ENCODE measurements at places on chromosomes 3 and 15.
A peak's percentile ranks its signal among the peaks of the same experiment; 100 is the strongest.

- no peaks in the 10 kb centered on the region for H3K36me3 ChIP-seq
- no peaks in the 10 kb centered on the region for H3K4me1 ChIP-seq
- no peaks in the 10 kb centered on the region for H3K27me3 ChIP-seq
- no peak overlapping the region for H3K27ac ChIP-seq
These were observed 80.8 kb downstream of the RARB start for GRCh38 chr3:25508901-25509300.

- no peaks in the 10 kb centered on the region for H3K36me3 ChIP-seq
- no peak overlapping the region for H3K4me3 ChIP-seq
- DNase-seq = no peak
- no peaks in the 10 kb centered on the region for H3K4me1 ChIP-seq
- no peaks in the 10 kb centered on the region for H3K27me3 ChIP-seq
These were observed 5.0 kb downstream of the BCL2A1 start for GRCh38 chr15:79965846-79966630.

DNA sequence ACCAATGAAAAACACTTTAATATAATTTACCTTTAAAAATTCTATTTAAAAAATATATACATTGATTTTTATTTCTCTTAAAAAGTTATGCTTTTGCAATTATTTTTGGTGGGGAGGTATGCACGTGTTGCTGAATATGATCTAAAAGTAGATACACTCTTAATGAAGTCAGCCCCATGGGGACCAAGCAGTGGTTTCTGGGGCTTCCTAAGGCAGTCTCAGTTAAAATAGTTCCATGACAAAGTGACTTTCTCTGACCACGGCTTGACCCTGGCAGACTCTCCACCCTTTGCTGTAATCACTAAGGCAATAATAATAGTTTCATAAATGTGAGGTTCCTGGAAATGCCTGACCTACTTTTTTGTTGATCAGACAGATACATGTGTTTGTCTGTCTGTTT, 50.4 kb downstream of the CCR4 start:
- no peak overlapping the region for H3K27ac ChIP-seq
- peaks cover 2% of the 10 kb centered on the region for H3K4me1 ChIP-seq
- no peaks in the 10 kb centered on the region for H3K36me3 ChIP-seq

- no peak overlapping the region for H3K27ac ChIP-seq
- no peak for DNase-seq
- H3K4me1 ChIP-seq = no peaks in the 10 kb centered on the region
- H3K27me3 ChIP-seq = no peaks in the 10 kb centered on the region
These were observed 70.1 kb upstream of the VEPH1 start for GRCh38 chr3:157573281-157573680.

- peaks cover 3% of the 10 kb centered on the region for H3K27me3 ChIP-seq
- DNase-seq = no peak
- H3K27ac ChIP-seq = no peak overlapping the region
- H3K36me3 ChIP-seq = no peaks in the 10 kb centered on the region
These were observed 639 bp downstream of the NIPA1 start for GRCh38 chr15:22786868-22787698.

- H3K4me3 ChIP-seq = no peak overlapping the region
- H3K27me3 ChIP-seq = no peaks in the 10 kb centered on the region
- no peaks in the 10 kb centered on the region for H3K4me1 ChIP-seq
- no peak for DNase-seq
- H3K27ac ChIP-seq = no peak overlapping the region
These were observed 115.3 kb downstream of the MECOM start for GRCh38 chr3:169548194-169548593.

DNA sequence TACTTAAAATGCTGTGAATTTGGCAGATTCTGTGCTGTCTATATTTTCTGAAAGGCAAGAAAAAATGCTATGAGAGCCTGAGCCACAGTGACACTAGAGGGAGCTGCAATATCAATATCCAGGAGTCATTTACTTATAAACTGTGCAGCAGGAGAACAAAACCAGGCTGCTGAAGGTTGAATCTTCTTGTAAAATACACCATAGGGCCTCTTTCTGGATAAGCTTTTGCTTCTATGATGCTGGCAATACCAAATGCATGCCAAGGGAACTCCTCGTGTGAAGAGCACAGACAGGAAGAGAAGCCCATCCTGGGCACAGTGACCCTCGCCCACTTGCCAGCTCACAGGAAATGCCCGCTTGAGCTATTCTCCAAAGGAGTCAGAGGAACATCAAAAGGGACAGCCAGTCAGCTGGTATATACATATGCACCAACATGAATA, 48.0 kb upstream of the TSPAN3 start:
- H3K4me1 ChIP-seq = no peaks in the 10 kb centered on the region
- H3K4me3 ChIP-seq = no peak overlapping the region
- no peak overlapping the region for H3K27ac ChIP-seq
- H3K27me3 ChIP-seq = no peaks in the 10 kb centered on the region
- H3K36me3 ChIP-seq = no peaks in the 10 kb centered on the region
- DNase-seq = no peak

- H3K4me3 ChIP-seq = peak overlapping the region; percentile 81
- H3K27me3 ChIP-seq = no peaks in the 10 kb centered on the region
- no peak for DNase-seq
- H3K36me3 ChIP-seq = peaks cover 2% of the 10 kb centered on the region
- no peaks in the 10 kb centered on the region for H3K4me1 ChIP-seq
These were observed 596 bp upstream of the SGO1 start for GRCh38 chr3:20186600-20187004.

- H3K27me3 ChIP-seq = no peaks in the 10 kb centered on the region
- no peak overlapping the region for H3K4me3 ChIP-seq
- no peak for DNase-seq
These were observed 10.3 kb downstream of the ACSBG1 start for GRCh38 chr15:78224023-78224411.

- no peaks in the 10 kb centered on the region for H3K36me3 ChIP-seq
- no peak for DNase-seq
These were observed 25.9 kb downstream of the GALNT15 start for GRCh38 chr3:16200411-16200810.

DNA sequence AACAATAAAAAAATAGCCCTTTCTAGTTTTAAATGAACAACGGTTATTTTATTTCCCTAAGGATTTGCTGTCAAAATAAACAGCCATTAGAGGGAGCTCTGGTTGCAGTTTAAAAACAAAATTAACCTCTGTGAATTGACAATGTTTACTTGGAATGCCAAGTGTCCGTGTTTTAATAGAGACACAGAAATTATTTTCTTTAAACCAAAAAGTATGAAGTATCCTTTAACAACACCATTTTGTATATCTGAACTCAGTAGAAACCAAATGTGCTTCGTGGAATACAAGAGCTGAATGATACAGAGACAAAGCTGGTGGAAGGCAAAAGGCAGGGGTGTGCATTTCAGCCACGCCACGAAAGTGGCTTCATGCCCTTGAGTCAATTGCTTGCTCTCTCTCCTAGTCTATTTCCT, 74.4 kb downstream of the MOBP start:
- no peak overlapping the region for H3K27ac ChIP-seq
- peak; percentile 13 for DNase-seq
- H3K4me3 ChIP-seq = no peak overlapping the region
- no peaks in the 10 kb centered on the region for H3K36me3 ChIP-seq

GRCh38 chr3:114119776-114120175, 59.1 kb downstream of the DRD3 start:
- H3K36me3 ChIP-seq = no peaks in the 10 kb centered on the region
- H3K4me1 ChIP-seq = no peaks in the 10 kb centered on the region
- no peak overlapping the region for H3K27ac ChIP-seq
- no peaks in the 10 kb centered on the region for H3K27me3 ChIP-seq
- no peak overlapping the region for H3K4me3 ChIP-seq
- no peak for DNase-seq

GRCh38 chr15:61421938-61422337, 192.8 kb upstream of the RORA start:
- no peaks in the 10 kb centered on the region for H3K4me1 ChIP-seq
- H3K4me3 ChIP-seq = no peak overlapping the region
- H3K36me3 ChIP-seq = no peaks in the 10 kb centered on the region
- DNase-seq = no peak
- H3K27me3 ChIP-seq = no peaks in the 10 kb centered on the region

GRCh38 chr15:52405856-52406255, 110.3 kb upstream of the MYO5C start:
- H3K4me3 ChIP-seq = no peak overlapping the region
- no peaks in the 10 kb centered on the region for H3K4me1 ChIP-seq
- H3K27ac ChIP-seq = no peak overlapping the region
- no peak for DNase-seq

DNA sequence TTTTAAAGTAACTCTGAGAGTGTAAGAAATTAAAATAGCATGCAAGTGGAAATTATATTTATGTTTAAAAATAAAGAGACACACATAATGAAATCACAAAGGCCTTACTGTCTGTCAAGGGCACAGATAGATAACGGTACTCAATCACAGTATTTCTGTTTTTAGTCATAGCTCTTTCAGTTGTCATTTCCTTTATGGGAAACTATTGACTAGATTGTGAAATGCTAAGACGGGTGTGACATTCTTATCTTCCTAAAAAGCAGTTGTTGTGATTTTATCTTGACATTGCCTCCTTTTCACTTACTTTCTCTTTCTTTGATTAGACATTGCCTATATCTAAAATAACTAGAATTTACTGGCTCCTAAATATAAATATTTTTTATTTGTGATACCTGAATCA, 100.1 kb upstream of the PLSCR5 start:
- no peak overlapping the region for H3K27ac ChIP-seq
- H3K27me3 ChIP-seq = no peaks in the 10 kb centered on the region
- H3K4me3 ChIP-seq = no peak overlapping the region
- DNase-seq = no peak
- no peaks in the 10 kb centered on the region for H3K36me3 ChIP-seq

DNA sequence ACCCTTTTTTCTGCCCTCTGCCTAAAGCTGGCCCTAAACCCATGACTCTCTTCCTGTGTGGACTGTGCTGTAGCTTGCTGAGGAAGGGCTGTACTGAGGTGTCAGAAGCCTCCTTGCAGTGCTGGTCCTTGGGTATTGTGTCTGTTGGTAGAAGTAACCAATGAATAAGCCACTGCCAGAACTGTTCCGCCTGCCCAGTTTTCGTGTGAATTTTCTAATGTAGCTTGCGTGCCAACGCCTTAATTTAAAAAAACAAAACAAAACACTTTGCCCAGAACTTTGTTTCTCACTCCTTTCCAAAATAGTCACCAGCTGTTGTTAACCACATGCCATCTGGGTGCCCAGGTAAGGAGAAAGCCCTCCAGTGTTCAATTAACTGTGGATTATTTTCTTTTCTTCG, 101.9 kb downstream of the KLHL25 start:
- H3K27ac ChIP-seq = no peak overlapping the region
- no peaks in the 10 kb centered on the region for H3K27me3 ChIP-seq
- no peak overlapping the region for H3K4me3 ChIP-seq
- H3K36me3 ChIP-seq = no peaks in the 10 kb centered on the region
- no peak for DNase-seq

DNA sequence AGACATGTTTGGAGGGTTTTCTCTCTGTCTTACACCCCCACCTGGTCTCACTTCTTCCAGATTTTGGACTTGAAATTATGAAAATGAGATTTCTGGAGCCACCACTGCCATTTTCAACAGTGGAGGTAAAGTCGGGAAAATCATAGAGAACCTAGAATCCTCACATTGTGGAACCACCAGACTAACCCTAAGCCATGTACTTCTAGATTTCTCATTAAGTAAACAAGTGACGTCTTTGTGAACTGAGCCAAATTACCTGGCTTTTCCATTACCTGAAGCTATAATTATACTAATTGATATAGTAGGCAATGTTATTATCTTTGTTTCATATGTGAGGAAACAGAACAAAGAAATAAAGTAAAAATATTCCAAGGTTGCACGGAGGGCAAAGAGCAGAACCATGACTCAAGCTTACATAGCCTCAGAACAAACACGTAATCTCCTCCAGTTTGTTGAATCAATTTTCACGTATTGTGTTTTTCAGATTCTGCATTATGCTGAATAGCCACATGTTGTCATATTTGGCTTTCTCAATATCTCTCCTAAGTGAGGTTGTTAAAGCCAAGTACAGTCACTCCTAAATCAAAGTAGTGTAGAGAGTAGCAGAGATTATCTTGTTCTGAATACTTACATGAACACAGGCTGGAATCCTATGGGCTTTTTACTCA, 101.3 kb upstream of the CMC1 start:
- no peaks in the 10 kb centered on the region for H3K4me1 ChIP-seq
- no peak overlapping the region for H3K4me3 ChIP-seq
- no peaks in the 10 kb centered on the region for H3K27me3 ChIP-seq
- no peak overlapping the region for H3K27ac ChIP-seq

DNA sequence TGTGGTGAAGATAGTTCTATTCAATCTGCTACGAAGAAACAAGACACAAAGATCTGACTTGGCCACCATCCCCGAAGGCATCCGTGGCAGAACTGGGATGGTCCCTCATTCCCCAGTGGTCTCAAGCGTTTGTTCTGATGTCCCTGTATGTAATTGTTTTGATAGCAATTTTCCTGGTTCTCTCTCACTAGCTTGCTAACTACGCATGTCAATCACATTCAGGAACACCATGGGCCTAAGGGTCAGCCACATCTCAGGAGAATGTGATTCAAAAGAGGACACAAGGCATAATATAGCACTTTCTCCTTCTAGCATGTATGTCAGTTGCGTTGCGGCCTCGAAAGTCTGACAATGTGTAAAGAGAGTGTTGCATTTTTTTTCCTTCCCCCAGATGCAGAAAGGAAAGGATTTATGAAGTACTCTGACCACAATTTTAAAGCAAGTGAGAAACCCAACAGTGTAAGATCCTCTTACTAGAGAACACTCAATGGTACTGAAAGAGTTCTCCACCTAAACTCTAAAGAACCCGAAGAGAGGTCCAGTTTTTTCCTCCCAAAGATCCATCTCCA, 32.0 kb upstream of the TCF12 start:
- H3K27me3 ChIP-seq = peaks cover 1% of the 10 kb centered on the region
- no peak for DNase-seq
- H3K27ac ChIP-seq = no peak overlapping the region
- no peaks in the 10 kb centered on the region for H3K36me3 ChIP-seq
- peak overlapping the region; percentile 52 for H3K4me3 ChIP-seq

GRCh38 chr15:96362755-96363651, 32.5 kb downstream of the NR2F2 start:
- no peaks in the 10 kb centered on the region for H3K36me3 ChIP-seq
- DNase-seq = no peak
- H3K27ac ChIP-seq = no peak overlapping the region
- H3K4me3 ChIP-seq = no peak overlapping the region
- H3K4me1 ChIP-seq = peaks cover 16% of the 10 kb centered on the region

DNA sequence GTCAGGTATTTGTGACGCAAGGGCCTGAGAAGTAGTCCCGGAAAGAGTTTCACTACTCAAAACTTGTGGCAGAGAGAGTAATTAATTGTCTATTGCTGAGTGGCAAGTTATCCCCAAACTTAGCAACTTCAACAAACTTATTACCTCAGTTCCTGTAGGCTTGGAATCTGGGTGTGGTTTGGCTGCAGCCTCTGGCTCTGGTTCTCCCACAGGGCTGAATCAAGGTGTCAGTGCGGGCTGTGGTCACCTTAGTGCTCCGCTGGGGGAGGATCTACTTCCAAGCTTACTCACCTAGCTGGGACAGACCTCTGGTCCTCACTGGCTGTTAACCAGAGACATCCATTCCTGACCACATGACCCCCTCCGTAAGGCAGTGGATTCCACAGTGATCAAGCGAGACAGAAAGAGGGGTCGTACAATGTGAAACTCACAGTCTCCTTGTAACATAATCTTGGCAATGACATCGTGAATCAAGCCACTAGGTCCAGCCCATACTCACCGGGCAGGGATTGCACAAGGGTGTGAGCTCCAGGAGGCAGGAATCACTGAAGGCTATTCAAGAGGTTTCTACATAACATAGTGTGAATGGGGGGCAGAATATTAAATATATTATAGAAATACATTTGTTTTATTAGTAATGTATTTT, 138.3 kb downstream of the RYR3 start:
- H3K27ac ChIP-seq = no peak overlapping the region
- H3K27me3 ChIP-seq = no peaks in the 10 kb centered on the region
- DNase-seq = no peak
- H3K4me1 ChIP-seq = no peaks in the 10 kb centered on the region
